CD4-positive, alpha-beta T cell treated with Interleukin-12 subunit alpha and Interleukin-12 subunit beta, for 1 hour (primary cell): ENCODE measurements at places on chromosomes 4 and X.

DNA sequence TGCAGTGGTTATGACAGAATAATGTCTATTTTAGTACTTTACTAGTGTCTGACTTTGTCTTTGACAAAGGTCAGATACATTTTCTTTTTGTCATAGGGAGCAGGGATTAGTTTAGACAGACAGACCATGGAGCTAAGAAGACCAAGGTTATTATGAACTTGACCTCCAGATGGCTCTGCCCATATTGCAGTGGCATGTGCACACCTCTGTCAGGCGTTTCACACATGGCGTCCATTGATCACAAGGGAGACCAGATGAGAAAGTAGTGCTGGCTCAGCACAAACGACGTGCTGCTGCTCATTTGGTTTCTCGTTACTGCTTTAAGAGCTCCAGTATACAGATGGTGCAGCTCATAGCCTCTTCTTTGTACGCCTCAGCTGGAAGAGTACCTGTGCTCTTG is 56.3 kb upstream of the HPSE start:
- DNase-seq = no peak

GRCh38 chrX:154399527-154400368 is 1.6 kb downstream of the RPL10 start:
- no peak for DNase-seq

DNA sequence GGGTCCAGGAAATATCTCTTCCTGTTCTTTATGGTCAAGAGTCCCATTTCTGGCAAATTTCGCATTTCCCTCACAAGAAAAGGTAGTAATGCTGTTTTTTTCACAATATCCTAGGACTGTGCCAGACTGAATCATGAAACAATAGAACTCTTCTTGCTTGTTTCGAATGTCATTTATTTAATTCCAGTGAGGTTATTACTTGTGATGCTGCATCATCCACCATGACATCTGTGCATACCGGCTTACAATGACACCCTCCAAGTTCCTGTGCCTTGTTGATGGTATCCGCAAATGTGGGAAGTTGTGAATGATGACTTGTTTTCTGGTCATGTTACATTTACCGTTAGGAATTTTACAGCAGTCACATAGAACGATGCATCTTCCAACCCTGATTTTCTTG is 42.9 kb upstream of the SPRY1 start:
- no peak for DNase-seq

DNA sequence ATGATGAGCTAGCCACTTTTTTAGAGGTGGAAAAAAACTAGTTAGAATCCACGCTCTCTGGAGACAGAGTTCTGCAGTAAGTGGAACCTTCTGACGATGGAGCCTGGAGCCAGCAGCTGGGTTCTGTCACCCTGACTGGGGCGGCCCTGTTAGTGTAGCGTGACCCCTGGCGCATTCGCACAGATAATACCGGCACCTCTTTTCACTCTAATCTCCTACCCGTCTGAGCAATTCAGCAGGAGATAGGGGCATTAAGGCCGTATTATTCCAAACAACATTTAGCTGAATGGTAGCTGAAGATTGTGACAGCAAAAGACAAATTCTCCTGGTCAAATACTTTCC is 292.6 kb downstream of the FBXO8 start:
- no peak for DNase-seq

DNA sequence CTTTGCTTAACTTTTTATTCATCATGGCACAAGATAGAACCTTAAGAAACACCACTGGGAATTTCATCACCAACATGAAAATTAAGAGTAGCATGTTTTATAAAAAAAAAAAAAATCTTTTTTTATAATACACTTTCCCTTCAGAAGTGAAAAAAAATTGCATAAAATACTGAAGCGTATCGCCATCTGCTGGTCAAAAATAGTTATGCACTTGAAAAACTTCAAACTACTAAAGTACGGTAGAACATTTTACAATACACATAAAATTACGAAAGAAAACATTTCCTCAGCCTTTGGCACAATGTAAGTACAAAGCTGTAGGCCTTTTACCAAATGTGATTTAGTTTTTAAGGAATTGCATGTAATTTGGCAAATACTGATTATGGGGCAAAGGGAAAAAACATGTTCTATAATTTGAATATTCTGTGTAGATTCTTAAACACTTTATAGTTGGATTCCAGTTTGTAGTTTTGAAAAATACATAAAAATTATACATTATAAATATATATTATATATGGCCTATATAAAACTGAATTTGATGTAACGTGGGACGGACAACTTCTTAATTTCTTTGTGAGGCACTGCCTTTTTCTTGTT is 26.5 kb downstream of the HCCS start:
- peak; percentile 33 for DNase-seq
